HAP-1 (cell line): ENCODE measurements at places on chromosomes 7 and 10.

GRCh38 chr7:152899548-152900109, 140.1 kb downstream of the ACTR3B start:
- no peak for DNase-seq

GRCh38 chr10:117933036-117933435, 113.7 kb downstream of the RAB11FIP2 start:
- DNase-seq = no peak

DNA sequence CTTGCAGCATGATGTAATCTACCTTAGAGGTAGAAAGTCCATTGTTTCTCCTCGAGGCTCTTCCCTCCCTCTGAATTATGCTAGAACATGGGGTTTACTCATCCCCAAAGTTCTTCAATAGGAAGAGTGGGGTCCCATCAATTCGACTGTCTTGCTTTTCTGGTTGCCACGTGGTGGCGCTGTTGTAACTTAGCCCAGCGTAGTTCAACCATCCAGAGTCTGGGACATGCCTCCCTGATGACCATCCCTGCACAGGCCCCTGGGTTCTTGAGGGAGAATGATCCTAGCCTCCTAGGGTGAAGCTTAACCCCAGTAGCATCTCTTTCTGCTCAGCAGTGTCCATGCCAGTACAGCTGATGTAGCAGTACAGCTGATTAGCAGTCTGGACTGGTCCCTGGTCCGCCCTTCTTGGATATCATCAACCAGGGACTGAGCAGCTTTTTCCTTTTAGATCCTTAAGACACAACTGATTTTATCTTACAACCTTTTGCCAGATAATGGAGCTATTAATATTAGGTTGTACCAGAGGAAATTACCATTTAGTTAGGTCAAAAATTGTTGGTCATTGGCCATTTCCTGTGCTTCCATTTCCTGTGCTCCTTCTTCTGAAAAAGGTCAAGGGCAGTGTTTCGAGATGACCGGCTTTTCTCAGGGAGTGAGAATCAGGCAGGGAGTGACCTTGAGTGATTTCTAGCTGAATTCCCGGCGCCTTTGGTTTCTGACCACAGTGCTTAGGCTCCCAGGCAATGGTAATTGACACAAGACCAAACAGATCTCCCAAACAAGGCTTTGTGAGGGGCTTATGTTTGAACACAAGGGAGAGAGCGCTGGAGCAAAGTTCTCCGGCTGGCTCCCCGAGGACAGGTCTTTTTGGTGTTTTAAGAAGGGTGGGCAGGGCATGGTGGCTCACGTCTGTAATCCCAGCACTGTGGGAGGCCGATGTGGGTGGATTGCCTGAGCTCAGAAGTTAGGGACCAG, 65.4 kb downstream of the TACC2 start:
- peak; percentile 71 for DNase-seq

DNA sequence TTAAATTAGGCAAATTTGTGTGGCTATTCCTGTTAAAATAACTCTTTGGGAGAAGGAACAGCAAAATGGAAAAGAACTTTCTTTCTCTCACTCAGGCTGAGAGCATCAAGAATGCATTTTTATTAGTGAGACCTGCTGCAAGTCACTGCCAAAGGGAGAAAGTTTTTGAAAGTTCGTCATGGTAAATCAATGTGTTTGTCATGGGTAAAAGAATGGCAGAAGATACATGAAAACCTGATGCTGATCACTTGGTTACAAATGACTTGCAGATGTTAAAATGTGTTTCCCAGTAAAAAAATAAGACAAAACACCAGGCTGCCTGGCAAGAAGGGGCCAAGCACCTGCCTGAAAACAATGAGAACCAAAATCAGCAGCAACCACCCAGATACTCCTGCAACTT, 484.7 kb upstream of the NRP1 start:
- DNase-seq = no peak

GRCh38 chr7:116445447-116446211, 53.9 kb upstream of the CAV2 start:
- DNase-seq = no peak

- DNase-seq = no peak
These were observed 75.7 kb upstream of the ASAH2 start for GRCh38 chr10:50326757-50327701.

DNA sequence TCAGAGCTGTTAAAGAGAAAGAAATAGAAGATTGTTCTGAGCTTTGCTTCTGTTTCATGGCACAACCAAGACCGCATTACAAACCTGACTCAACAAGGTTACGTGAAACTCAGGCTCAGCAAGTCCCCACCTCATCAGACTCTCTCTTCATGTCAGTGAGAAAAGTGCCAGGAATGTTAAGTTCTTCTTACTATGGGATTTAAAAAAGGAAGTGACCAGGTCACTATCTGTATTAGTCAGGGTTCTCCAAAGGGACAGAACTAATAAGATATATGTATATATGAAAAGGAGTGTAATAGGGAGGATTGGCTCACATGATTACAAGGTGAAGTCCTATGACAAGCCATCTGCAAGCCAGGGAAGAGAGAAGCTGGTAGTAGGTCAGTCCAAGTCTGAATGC, 25.4 kb upstream of the PAPSS2 start:
- DNase-seq = no peak

GRCh38 chr10:72322280-72323058, 32.2 kb downstream of the DNAJB12 start:
- DNase-seq = no peak

GRCh38 chr7:31074403-31075085, 22.4 kb downstream of the ADCYAP1R1 start:
- no peak for DNase-seq

DNA sequence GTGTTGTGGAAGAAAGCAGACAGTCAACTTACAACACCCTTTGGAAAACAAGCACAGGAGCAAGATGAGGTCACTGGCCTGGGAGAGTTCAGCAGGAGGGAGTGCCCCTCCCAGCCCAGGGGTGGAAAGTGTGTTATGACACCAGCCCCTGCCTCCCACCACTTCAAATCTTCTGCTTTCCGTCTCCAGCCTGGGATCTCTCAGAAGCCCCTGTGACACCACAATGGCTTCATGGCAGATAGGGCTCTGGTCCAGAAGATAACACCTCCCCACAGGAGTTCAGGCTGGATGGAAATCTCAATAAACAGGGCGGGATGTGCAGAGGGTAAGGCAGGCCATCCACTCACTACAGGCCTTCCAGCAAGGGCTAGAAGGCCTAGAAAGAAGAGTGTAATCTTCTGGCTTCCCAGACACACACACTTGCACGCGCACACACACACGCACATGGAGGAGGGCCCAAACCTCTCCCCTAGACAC, 48.7 kb upstream of the ZMIZ1 start:
- DNase-seq = no peak

DNA sequence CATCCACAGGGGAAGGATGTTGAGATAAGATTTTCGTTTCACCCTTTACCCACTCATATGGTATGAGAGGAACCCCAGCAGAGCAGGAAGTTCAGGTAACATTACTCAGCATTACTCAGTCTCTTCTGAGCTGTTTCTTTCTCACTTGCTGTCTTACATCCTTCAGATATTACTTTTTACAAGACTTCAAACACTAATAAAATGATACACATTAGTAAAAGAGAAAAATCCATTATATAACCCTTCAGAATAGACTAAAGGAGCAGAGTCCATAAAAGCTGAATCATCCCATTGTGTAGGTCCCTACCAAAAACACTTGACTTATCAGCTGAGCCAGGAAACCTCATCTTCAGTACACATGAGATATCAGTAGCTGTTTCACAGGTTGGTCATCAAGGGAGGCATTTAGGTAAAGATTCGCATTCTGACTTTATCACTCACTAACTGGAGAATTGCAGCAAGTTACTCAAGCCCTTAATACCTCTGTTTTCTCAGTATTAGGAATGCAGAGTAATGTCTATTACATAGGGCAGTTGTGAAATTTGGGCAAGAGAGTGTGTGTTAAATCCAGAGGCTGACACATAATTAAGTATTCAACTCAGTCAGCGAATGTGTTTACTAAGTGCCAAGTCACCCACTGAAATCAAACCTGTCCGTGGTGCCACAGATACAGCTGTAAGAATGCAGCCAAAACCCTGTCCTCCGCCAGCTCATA, 44.7 kb downstream of the KLF6 start:
- no peak for DNase-seq

- no peak for DNase-seq
These were observed 653.9 kb upstream of the FOXK1 start for GRCh38 chr7:4028221-4028620.

DNA sequence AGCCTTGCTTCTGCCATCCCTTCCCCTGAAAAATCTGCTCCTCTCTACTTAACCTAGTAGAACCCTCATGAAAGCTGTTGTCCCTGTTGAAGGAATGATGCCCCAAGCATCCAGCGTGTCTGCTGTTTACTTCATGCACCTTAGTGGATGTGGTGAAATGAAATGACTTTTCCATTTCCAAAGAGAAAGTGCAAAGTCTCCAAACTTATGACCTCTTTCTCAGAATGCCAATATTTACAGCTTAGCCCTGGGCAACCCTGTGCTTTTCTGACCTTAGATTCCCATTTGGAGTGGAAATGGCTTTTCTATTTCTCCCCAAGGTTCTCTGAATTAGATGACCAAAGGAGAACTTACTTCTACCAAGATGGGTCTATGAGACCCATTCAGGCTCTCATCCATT, 256.9 kb downstream of the KCNMA1 start:
- DNase-seq = no peak

GRCh38 chr10:11249152-11249807, 231.6 kb downstream of the CELF2 start:
- DNase-seq = peak; percentile 76
